Choroid plexus epithelial cell (primary cell): ENCODE measurements at places on chromosomes 13 and 19.
A peak's percentile ranks its signal among the peaks of the same experiment; 100 is the strongest.

DNA sequence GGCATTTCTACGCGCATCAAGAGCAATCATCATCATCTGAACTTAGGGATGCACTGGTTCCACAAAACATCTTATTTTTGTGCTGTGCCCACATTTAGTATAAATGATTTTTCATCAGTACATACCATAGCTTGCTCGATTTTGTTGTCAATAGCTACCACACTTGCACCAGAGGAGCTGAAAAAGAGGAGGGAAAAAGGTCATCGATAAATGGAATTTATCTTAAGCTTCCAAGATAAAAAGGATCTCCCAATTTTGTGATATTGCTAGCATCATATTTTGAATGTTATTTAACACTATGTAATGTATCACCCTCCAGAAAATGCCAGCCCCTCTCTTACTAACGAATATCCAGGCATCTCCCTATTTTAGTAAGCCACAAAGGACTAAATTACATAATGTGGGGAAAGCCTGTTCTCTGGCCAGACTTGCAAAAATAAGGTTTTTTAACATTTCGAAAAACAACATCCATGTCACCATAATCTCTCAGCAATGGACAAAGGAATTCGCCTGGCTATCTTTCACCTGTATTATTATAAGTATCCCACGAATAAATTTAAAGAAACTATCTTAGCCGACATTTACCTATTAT is 62.4 kb downstream of the SERP2 start:
- no peak for DNase-seq

- DNase-seq, result no peak
Observed at GRCh38 chr19:45350477-45351058, 10.0 kb downstream of the KLC3 start.

DNA sequence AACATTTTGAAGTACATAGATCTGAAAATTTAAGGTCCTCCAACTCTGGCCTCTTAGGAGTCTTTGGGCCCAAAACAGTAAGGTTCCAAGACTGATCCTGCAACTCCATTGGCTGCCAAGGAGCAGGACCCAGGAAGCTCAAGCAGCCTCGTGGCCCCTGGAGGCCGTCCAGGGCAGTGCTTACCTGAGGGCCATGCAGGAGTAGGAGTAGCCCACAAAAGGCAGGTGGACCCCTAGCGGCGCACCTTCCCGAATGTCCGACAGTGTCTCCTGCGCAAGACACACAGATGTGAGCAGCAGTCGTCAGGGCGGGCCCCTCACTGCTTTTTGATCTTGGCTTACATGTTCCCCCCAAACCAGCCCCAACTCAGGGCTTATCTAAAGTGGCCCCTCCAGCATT is 5.7 kb upstream of the SIX5 start:
- DNase-seq, result no peak

GRCh38 chr19:291561-292280 is 518 bp upstream of the PLPP2 start:
- no peak for DNase-seq

DNA sequence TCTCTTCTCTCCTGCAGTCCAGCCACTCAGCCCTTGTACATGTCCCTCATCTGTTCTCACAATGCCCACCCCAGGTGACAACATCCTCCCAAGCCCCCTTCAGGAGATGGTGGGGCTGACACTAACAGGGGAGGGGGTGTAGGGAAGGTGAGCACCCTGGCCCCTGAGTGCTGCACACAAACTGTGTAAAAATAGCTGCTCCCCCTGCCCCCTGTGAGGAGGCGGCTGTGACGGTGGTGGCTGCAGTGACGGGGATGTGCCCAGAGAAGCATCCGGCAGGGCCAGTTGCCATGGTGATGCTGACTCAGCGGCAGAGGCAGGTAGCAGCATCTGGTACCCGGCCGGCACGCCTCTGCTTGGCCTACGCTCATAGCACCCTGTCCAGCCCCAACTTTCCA is 13.0 kb upstream of the JUND start:
- no peak for DNase-seq

GRCh38 chr13:26693749-26694463 is 66.7 kb downstream of the GPR12 start:
- DNase-seq, result no peak

GRCh38 chr13:33446821-33447725 is 161.5 kb upstream of the STARD13 start:
- DNase-seq, result no peak

DNA sequence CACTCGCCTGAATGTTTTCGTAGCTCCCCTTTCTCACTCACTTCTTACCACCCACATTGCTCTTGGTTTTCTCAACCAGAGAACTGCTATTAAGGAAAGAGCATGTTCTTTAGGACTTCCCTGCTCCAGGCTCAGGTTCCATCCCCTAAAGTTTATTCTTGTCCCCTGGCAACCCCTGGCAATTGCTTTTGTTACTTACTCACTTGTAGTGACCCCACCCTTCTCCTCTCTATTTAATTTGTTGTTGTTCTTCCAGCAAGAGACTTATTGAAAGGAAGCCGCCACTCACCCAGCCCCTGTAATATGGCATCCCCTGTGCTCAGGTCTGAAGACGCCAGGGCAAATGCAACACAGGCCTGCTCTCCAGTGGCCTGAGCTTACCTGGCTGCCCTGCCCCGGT is 233.7 kb upstream of the SOX21 start:
- DNase-seq, result no peak

- no peak for DNase-seq
Observed at GRCh38 chr13:78129359-78129758, 210.7 kb upstream of the EDNRB start.

DNA sequence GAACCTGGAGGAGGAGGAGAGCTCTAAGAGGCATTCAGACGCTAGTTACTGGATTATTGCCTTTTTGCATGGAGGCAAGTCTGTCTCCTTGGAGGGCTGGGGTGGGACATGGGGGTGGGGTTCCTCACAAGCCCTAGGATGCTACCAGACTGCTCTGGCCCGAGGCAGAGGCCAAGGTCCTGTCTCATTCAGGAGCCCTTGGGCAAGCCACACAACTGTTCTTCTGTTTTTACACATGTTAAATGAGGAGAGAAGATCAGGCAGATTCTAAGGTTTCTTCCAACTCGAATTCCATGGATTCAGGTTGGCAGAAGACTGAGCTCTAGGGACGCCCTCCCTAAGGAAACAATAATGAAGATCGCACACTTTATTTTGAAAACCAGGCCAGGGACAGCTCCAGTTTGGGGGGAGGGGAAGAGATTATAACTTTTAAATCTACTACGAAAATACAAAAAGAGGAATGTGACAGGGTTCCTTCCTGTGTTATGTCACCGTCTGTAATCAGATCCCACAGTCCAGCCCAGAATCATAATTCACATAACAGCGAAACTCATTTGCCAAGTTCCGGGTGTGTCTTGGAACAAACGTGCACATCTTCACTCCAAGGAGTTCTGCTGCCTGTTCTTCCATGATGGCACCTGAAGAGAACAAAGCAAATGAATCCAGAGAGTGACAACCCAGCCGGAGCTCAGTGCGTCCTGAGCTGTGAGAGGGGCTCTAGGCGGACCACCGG is 25.2 kb downstream of the IL17D start:
- DNase-seq, result no peak

GRCh38 chr19:1163934-1164683 is 10.0 kb downstream of the SBNO2 start:
- no peak for DNase-seq

GRCh38 chr19:51521781-51522180 is 9.7 kb downstream of the SIGLEC6 start:
- no peak for DNase-seq

GRCh38 chr13:25237083-25237482 is 50.2 kb downstream of the MTMR6 start:
- DNase-seq, result no peak

DNA sequence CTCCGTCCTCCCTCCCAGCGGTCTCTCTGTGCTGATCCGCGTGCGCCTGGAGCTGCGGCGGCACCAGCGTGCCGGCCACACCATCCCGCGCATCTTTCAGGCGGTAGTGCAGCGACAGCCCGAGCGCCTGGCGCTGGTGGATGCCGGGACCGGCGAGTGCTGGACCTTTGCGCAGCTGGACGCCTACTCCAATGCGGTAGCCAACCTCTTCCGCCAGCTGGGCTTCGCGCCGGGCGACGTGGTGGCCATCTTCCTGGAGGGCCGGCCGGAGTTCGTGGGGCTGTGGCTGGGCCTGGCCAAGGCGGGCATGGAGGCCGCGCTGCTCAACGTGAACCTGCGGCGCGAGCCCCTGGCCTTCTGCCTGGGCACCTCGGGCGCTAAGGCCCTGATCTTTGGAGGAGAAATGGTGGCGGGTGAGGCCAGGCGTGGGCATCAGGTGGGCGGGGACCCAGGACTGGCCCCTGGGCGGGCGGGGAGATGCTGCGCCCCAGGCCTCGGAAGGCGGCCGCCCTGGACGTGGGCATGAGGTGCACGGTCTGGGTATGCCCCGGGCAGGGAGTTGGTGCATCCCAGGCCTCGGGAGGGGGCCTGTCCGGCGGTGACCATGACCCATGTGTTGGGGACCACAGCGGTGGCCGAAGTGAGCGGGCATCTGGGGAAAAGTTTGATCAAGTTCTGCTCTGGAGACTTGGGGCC is 16.4 kb downstream of the SLC27A1 start:
- DNase-seq, result no peak

DNA sequence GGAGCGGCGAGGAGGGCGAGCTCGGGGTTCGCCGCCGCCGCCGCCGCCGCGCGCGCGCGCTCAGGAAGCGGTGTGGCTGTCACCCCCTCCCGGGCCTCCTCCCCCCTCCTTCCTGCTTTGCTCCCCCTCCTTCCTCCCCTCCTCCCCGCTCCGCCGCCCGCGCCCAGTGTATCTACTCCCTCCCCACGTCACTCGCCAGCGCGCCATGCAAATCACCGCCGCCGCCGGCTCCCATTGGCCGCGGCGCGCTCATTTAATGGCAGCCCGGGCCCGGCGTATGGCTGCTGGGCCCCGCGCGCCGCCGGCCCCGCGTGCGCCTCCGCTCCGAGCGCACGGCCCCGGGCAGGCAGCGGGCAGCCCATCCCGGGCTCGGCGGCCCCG is 335 bp upstream of the SOX1 start:
- DNase-seq, result no peak

DNA sequence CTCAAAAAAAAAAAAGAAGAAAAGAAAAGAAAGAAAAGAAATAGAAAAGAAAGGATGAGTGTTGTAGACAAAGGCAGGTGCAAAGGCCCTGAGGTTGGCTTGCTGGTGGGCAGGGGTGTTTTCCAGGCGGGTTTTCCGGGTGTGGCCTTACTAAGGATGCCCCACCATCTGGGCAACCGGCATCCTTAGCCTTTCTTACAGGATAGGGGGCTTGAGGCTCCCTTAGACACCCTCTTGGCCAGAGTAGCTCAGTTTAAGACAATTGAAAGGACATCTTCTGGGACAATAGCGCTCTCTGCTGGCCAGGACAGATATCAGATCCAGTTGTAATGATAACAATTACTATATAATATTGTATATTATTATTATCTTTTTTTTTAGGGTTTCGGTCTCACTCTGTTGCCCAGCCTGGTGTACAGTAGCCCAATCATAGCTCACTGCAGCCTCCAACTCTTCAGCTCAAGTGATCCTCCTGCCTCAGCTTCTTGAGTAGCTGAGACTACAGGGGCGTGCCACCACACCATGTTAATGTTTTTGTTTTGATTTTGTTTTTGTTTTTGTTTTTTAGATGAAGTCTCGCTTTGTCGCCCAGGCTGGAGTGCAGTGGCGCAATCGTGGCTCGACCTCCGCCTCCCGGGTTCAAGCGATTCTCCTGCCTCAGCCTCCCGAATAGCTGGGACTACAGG is 1.4 kb upstream of the QTRT1 start:
- DNase-seq, result peak; percentile 79

DNA sequence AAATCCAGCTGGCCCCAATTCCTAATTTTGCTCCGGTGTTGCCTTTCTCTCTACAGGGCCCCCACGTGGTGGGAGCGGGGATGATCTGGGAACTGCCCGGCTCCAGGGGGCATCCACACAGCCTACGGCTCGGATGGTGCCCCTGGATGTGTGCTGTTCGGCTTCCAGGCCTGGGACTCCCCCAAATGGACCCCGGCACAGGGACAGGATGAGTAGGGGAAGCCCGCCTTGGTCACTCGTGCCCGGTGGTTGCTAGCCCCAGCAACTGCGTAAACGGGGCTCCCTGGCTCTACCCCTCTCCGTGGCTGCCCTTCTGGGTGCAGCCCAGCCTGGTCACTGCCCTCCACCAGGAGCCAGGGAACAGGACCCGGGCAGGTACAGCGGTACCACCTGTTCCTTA is 111.5 kb downstream of the TEX26 start:
- peak; percentile 21 for DNase-seq

- no peak for DNase-seq
Observed at GRCh38 chr13:50932091-50932490, 22.5 kb downstream of the RNASEH2B start.

DNA sequence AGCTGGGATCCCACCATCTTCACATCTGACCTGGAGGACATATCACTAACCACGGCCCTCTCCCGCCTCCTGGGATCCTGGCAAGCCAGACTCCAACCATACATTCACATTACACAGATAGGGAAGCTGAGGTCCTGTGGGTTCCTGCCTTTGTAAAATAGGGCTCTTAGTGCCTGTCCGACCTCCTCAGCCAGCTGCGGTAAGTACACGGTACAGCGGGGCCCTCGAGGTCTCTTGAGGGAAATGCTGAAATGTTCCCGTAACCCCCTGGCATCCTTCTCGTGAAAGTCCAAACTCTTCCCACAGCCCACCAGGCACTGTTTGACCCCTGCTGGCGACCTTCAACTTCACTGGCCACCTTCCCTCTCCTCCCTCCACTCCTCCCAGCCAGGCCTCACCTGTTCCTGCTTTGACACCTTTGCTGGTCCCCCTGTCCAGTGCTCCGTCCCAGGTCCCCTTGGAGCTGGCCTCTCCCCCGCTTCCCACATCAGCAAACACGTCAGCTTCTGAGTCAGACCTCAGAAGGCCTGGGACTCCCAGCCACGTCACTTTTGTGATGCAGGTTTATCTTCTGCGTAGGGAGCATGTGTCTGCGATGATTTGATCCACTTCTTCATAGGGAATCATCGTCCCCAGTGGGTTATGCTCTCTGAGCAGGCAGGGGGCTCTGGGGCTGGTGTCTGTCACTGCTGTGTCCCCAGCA is 8.8 kb upstream of the GNG7 start:
- DNase-seq, result peak; percentile 66

- DNase-seq, result no peak
Observed at GRCh38 chr19:1819341-1820255, 7.5 kb upstream of the ATP8B3 start.

DNA sequence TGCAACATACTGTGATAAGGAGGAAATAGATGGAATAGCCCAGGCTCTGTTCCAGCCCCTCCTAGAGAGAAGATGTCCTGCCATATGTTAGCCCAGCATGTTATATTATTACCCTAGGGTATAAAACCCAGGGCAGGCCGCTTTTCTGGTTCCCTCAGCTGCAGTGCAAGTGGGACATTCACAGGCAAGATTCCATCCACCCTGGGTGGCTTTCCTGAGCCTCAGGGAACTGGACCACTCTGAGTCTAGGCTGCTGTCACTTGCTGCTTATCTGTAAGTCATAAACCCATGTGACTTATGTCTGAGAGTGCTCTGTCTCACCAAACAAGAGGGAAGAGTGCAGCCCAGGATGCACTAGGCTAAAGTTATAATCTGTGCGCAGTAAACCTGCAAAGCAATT is 413.2 kb downstream of the MZT1 start:
- no peak for DNase-seq
